Lung microvascular endothelial cell (primary cell): ENCODE measurements at places on chromosomes 4 and X. TPM values are rescaled to one million over a fixed set of nuclear protein-coding genes. Genes with fewer than 3 reads are reported as not detected.

Gene KLF3
- total RNA-seq: 17.0 and 26.8 TPM in 2 replicates

Gene GUCY1B1
- 1.4 and 4.1 TPM in 2 replicates for total RNA-seq

Gene MID2
- total RNA-seq: 38.6 and 108 TPM in 2 replicates

Gene SLITRK4
- 0.20 and 0.65 TPM in 2 replicates for total RNA-seq

Gene HDAC8
- 21.6 and 25.6 TPM in 2 replicates for total RNA-seq

Gene TBL1X
- total RNA-seq: 5.7 and 7.5 TPM in 2 replicates

Gene FAM199X
- 19.6 and 22.4 TPM in 2 replicates for total RNA-seq

Gene MGST2
- total RNA-seq: 60.1 and 79.4 TPM in 2 replicates
